Stimulated activated CD4-positive, alpha-beta T cell treated with anti-CD3 and anti-CD28 coated beads, Interleukin-2, amount 100 ng/mL, for 24 hours (primary cell): ENCODE measurements at places on chromosomes 7 and 10.

- DNase-seq = no peak
These were observed 123.0 kb upstream of the SFMBT2 start for GRCh38 chr10:7533657-7534479.

GRCh38 chr7:27254625-27255024, 12.0 kb downstream of the EVX1 start:
- DNase-seq = no peak

DNA sequence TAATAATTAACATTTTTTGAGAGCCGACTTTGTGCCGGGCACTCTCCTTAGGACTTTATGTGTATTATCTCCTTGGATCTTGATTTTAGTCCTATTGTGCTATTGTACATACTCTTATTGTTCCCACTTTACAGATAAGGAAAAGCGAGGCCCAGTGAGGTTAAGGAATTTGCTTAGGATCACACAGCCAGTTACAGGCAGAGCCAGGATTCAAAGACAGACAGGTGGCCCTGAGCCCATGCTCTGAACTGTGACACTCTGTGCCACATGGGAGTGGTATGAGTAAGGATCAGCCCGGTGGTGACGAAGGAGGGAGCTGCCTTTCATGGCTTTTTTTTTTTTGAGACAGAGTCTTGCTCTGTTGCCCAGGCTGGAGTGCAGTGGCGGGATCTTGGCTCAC, 15.8 kb upstream of the GNA12 start:
- DNase-seq = no peak

- DNase-seq = no peak
These were observed 688.1 kb downstream of the SUGCT start for GRCh38 chr7:40822861-40823260.

GRCh38 chr10:71431239-71432100, 34.8 kb downstream of the CDH23 start:
- DNase-seq = no peak

DNA sequence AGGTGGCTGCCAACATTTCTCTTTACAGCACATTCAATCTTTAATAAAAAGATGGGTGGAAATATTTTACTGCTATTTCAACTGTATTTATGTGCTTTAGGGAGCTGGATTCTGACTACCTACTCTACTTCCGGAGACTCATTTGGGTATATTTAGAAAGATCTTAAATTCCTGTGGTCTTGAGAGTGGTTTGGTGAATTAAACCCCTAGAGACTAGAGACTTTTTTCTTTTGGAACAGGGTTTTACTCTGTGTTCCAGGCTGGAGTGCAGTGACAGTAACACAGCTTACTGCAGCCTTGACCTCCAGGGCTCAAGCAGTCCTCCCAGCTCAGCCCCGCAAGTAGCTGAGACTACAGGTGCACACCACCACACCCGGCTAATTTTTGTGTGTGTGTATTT, 79.0 kb upstream of the HABP2 start:
- DNase-seq = no peak

GRCh38 chr7:139991269-139991666, 71.5 kb downstream of the PARP12 start:
- DNase-seq = no peak

DNA sequence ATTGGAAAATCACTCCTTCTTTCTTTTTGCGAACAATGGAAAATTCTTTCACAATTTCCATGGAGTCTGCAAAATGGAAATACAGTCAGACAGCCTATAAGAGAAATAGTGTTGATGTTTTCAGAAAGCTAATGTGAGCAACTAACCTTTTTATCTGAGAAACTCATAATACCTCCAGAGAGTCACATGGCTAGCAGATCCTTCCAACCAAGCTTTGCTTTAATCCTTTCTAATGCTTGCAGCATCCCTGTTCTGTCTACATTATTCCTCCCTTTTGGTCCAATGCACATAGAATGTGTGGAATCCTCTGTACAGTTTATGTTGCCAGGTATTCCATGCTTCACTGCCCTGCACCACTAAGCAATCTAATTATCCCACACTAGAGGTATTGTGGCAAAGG, 717.5 kb upstream of the LRRN3 start:
- DNase-seq = no peak

- DNase-seq = no peak
These were observed 7.2 kb downstream of the TRPV6 start for GRCh38 chr7:142878315-142878714.
